ENCODE measurements at places on chromosomes 11 and 22. TPM values are rescaled to one million over a fixed set of nuclear protein-coding genes. Genes with fewer than 3 reads are reported as not detected.

DNA sequence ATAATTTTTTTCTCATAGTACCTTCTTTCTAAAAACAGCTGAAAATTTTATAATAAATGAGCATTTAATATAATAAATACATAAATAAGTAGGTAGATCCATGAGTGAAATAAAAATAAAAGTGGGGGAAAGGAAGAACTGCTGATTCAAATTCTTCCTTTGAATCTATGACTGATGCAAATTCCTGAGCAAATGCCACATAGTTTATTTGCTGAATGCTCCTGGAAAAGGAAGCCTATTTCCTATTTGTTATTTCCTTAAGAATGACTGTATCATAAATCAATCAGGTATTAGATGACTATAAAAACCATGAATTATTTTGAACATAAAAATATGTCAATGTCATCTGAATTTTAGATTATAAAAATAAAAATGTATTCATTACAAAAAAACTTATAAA is 16.6 kb downstream of the BTBD10 start:
- H3K4me1 ChIP-seq, result peaks cover 12% of the 10 kb centered on the region
- H3K36me3 ChIP-seq, result no peaks in the 10 kb centered on the region
- H3K27ac ChIP-seq, result no peak overlapping the region
- no peaks in the 10 kb centered on the region for H3K27me3 ChIP-seq

- peaks cover 3% of the 10 kb centered on the region for H3K4me1 ChIP-seq
- no peak overlapping the region for H3K27ac ChIP-seq
- H3K27me3 ChIP-seq, result peaks cover 4% of the 10 kb centered on the region
- DNase-seq, result peak; percentile 29
- H3K36me3 ChIP-seq, result no peaks in the 10 kb centered on the region
These were observed 41.0 kb downstream of the BUD13 start for GRCh38 chr11:116731821-116732220.

- H3K4me1 ChIP-seq, result no peaks in the 10 kb centered on the region
- H3K27ac ChIP-seq, result no peak overlapping the region
- H3K36me3 ChIP-seq, result no peaks in the 10 kb centered on the region
- no peaks in the 10 kb centered on the region for H3K27me3 ChIP-seq
These were observed 75.6 kb upstream of the APOA1 start for GRCh38 chr11:116913000-116913399.

DNA sequence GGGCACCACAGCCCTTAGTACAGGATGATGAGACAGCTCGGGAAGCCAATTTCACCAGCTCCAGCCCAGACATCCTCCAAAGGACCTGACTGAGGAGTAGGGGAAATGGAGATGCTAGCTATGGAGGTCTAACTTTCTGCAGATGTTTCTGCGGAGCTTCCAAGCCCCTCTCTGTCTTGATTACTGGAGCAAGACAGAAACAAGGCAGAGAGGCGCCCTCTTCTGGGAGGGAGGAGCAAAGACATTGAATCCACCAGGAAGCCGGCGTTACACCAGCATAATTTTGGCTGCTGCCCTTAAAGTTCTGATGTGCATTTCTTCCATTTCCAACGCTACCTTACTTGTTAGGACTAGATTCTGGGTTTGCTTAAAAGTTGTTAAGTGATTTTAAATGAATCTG is 107.3 kb upstream of the HSD17B12 start:
- peaks cover 15% of the 10 kb centered on the region for H3K4me1 ChIP-seq
- H3K36me3 ChIP-seq, result no peaks in the 10 kb centered on the region
- H3K4me3 ChIP-seq, result no peak overlapping the region
- peaks cover 62% of the 10 kb centered on the region for H3K27me3 ChIP-seq
- H3K27ac ChIP-seq, result no peak overlapping the region

DNA sequence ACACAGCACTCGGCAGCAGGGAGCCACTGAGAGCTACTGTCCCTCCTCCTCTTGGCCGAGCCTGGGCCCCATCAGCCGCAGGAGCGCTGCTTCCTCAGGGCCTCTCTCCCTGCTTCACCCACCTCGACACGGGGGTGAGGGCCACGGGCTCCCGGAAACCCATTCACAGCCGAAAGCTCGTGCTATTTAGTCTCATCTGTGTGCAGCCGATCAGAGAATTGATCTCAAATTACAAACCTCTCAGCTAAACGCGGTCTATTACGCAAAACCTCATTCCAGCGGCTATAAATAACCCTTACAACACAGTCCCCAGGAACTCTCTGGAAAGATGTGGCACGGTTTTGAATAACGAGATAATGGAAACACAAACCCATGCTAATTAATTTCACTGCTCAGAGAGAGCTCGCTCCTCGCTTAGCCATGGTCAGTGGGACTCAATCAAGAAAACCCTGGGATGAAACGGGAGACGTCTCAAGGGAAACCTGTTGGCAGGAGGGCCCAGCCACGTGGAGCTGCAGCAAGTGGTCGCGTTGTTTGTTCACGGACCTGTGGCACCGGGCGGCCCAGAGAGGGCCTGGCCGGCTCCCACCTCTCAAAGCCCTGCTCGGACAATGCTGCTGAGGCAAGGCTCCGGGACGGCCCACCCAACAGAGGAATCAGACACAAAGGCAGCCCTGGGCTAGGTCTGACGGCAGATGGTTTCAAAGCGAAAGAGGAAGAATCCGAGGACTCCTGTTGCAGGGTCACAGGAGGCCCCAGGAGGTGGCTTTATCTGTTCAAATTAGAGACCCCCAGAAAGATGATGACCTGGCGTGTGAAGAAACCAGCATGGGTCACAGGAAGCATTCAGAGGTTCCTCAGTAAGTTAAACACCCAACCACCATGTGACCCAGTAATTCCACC is 210.5 kb downstream of the CTTN start:
- no peaks in the 10 kb centered on the region for H3K36me3 ChIP-seq
- DNase-seq, result no peak
- no peak overlapping the region for H3K27ac ChIP-seq

DNA sequence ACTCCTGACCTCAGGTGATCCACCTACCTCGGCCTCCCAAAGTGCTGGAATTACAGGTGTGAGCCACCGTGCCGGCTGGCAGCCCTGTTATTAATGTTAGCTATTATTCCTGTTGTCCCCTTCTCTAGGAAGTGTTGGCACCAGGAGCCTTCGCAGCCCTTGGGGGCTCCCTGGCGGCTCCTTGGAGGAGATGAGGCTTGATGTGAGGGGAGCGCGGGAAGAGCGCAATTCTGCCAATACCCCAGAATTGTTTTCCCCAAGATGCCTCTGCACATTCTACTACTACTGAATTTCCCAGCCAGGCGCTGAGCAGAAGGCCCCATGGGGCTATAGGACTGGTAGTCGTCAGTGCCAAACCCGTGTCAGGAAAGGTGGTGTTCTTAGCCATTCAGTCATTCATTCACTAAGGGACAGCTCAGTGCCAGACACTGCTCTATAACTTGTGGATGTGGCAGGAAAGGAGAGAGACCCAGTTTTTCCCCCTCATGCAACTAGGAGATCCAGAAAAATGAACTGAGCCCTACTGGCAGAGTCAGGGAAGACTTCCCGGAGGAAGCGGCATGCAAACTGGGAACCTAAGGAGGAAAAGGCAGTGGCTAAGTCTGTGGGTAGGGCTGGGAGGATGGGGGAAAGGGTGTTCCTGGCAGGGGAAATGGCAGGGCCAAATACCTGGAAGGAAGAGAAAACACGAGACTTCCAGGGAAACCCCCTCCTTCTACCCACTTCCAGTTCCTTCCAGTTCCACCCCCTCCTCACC is 3.5 kb downstream of the FBLN1 start:
- H3K4me1 ChIP-seq, result no peaks in the 10 kb centered on the region
- no peak for DNase-seq
- H3K27ac ChIP-seq, result peak overlapping the region; percentile 30
- H3K36me3 ChIP-seq, result no peaks in the 10 kb centered on the region

The SLC25A17 gene
- 13.8 TPM for total RNA-seq

Measured in upper lobe of right lung (tissue), 1 donor.